ENCODE measurements at places on chromosomes 3 and 15. TPM values are rescaled to one million over a fixed set of nuclear protein-coding genes. Genes with fewer than 3 reads are reported as not detected.
A peak's percentile ranks its signal among the peaks of the same experiment; 100 is the strongest.

- H3K4me1 ChIP-seq = peaks cover 19% of the 10 kb centered on the region
- H3K36me3 ChIP-seq = peaks cover 15% of the 10 kb centered on the region
- DNase-seq = no peak
- H3K27me3 ChIP-seq = no peaks in the 10 kb centered on the region
- no peak overlapping the region for H3K27ac ChIP-seq
- H3K4me3 ChIP-seq = no peak overlapping the region
These were observed 6.0 kb downstream of the KATNBL1 start for GRCh38 chr15:34203936-34204335.

DNA sequence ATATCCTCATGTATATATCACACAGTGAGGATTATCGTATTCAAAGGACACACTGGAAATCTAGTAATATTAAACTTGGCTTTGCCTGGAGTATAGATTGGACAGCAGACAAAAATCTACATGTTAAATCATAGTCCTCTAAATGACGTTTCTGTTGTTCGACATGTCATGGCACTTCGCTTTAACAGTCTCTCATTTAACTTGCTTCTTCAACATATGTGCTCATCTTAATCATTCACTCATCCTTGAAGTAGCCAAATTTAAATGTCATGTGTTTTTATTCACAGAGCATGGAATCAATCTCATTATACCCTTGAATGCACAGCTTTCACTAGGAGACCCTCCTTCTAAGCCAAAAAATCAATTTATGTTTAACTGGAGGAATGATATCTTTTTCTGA is 417.0 kb upstream of the CNTN6 start:
- H3K27ac ChIP-seq = no peak overlapping the region
- H3K36me3 ChIP-seq = no peaks in the 10 kb centered on the region
- H3K4me3 ChIP-seq = no peak overlapping the region
- H3K4me1 ChIP-seq = no peaks in the 10 kb centered on the region
- DNase-seq = no peak

GRCh38 chr15:83365370-83365938 is 81.0 kb upstream of the BNC1 start:
- peaks cover 3% of the 10 kb centered on the region for H3K27me3 ChIP-seq
- peaks cover 15% of the 10 kb centered on the region for H3K4me1 ChIP-seq
- H3K4me3 ChIP-seq = no peak overlapping the region
- no peak for DNase-seq
- H3K36me3 ChIP-seq = no peaks in the 10 kb centered on the region

DNA sequence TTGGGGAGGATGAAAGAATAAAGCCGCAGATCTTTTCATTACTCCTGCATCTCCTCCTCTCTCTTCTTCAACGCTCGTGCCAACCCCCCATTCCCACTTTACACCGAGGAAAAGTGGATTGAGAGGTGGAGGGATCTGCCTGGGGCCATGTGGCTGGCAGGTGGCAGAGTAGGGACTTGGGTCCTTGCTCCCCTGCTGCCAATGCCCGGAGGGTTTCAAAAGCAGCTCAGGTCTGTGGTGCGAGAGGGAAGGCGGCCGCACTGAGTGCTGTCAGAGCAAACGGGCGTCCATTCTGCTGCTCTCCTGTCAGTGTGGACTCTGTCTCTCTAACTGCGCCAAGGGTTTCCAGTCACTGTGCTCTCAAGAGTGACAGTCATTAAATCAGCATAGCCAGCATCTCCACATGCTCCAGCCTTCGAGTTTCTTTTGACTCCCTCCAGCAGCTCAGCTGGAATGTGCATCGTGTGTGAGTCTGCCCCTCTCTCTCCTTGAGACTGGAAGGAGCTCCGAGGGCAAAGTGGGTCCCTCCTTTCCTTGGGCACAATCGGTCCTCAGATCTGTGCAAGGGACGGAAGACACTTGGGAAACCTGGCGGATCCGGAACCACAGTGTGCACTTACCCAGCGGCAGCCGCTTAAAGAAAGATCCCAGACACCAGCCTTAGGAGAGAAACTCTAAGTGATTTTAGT is 68.6 kb downstream of the VGLL4 start:
- no peaks in the 10 kb centered on the region for H3K27me3 ChIP-seq
- no peak overlapping the region for H3K27ac ChIP-seq
- H3K4me1 ChIP-seq = peaks cover 38% of the 10 kb centered on the region
- no peak for DNase-seq
- H3K36me3 ChIP-seq = peaks cover 8% of the 10 kb centered on the region

DNA sequence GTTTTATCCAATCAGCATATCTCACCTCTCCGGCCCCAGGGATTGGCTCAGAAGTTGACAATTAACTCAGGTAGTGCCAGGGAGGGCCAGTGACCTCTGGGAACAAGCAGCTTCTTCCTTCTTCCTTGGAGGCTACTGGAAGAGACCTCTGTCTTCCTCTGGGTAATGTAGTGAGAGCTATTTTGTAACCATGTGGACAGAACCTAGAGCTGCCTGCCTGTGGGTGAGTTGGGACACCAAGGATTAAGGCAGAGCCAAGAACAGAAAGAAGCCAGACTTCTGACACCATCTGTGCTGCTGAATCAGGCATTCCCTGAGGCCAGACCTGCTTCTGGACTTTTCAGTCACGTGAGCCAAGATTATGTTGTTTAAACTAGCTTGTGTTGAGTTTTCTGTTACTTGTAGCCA is 5.9 kb upstream of the NDUFAF1 start:
- peaks cover 48% of the 10 kb centered on the region for H3K4me1 ChIP-seq
- DNase-seq = no peak
- H3K27ac ChIP-seq = peak overlapping the region; percentile 6
- H3K4me3 ChIP-seq = no peak overlapping the region
- no peaks in the 10 kb centered on the region for H3K36me3 ChIP-seq
- H3K27me3 ChIP-seq = no peaks in the 10 kb centered on the region

GRCh38 chr3:67601385-67601784 is 53.0 kb downstream of the SUCLG2 start:
- no peaks in the 10 kb centered on the region for H3K36me3 ChIP-seq
- H3K27me3 ChIP-seq = no peaks in the 10 kb centered on the region
- peaks cover 55% of the 10 kb centered on the region for H3K4me1 ChIP-seq
- H3K4me3 ChIP-seq = no peak overlapping the region
- no peak overlapping the region for H3K27ac ChIP-seq

Gene ALDH1L1
- not detected for total RNA-seq

Gene USP3
- 136 TPM for total RNA-seq
